ENCODE measurements at places on chromosomes 6 and 20.

DNA sequence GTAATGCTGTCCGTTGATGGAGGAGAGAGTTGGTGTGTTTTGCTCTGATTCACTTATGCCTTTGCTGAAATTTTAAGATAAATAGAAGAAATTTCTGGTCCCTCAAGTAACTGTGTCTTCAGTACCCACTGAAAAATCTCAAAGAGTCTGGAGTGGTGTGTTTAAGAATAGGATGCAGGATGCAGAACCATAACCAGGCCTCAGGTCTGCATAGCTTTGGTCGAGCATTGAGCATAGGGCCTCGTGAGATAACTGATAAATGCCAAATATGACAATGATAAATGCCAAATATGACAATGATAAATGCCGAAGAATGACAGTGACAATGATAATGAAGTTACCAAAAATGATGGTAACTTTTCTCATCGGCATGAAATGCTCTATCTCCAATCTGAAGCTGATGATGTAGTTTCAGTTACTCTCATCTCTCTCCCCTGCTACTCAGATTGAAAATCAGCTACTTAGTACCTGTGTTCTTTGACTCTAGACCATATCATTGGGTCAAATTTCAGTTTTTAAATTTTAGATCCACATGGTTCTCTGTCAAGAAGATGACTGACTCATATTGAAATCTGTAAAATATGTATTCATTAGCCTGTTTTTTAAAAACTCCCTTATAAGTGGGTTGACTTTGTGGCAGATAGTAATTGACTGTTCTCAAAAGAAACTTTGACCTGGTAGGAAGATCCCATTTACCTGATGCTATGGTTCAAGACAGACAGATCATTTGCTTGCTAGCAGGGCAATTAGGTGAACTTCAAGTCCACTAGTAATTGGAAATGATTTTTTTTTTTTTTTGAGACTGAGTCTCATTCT is 96.6 kb downstream of the SLC16A10 start:
- no peak for DNase-seq

DNA sequence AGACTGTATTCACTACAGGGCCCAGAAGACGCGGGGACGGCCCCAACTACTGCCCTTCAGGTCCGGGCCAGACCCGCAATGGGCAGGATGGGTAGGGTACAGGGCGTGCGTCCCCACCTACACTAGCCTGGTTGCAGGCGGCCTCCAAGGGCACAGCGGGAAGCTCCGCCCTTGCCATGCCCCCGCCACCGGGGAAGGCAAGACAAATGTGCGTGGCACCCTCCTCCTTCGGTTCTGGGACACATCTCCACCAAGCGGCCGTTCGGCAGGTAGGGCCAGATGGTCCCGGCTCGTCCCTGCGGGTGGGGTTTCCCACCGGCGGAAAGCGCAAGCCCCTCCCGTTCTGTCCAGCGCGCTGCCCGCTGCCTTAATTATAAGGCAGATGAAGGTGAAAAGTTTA is 5.6 kb downstream of the NXT1 start:
- no peak for DNase-seq

GRCh38 chr6:122853259-122853995 is 64.4 kb downstream of the SMPDL3A start:
- no peak for DNase-seq

GRCh38 chr20:10673176-10673841 is 490 bp downstream of the JAG1 start:
- no peak for DNase-seq

GRCh38 chr20:14055127-14055742 is 59.9 kb downstream of the MACROD2 start:
- DNase-seq, result no peak

DNA sequence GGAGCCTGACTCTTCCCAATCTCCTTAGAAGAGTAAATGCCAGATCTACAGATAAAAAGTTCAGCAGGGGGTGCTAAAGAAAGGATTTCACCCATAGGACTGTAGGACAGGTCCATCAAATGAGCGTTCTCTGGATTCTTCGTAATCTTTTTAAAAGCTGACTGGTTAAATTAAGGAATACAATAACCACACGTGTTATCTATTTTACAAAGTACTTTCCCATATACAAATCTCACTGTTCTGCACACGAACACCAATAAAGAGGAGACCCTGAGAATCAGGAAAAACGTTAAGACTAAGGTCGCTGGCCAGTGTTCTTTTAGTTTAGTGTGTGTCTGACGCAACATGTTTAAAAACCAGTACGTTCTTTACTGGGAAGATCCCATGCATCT is 542 bp downstream of the TUBE1 start:
- DNase-seq, result no peak

Measured in activated CD4-positive, alpha-beta T cell treated with anti-CD3 and anti-CD28 coated beads, Interleukin-2, amount 50 U/mL, for 4 hours (primary cell).